ENCODE measurements at places on chromosomes 13 and 19.

- DNase-seq: no peak
Measured at GRCh38 chr19:37304884-37305255, 66.0 kb upstream of the ZNF527 start.

GRCh38 chr13:74306496-74306895 lies 172.3 kb upstream of the KLF12 start:
- DNase-seq: peak; percentile 68

DNA sequence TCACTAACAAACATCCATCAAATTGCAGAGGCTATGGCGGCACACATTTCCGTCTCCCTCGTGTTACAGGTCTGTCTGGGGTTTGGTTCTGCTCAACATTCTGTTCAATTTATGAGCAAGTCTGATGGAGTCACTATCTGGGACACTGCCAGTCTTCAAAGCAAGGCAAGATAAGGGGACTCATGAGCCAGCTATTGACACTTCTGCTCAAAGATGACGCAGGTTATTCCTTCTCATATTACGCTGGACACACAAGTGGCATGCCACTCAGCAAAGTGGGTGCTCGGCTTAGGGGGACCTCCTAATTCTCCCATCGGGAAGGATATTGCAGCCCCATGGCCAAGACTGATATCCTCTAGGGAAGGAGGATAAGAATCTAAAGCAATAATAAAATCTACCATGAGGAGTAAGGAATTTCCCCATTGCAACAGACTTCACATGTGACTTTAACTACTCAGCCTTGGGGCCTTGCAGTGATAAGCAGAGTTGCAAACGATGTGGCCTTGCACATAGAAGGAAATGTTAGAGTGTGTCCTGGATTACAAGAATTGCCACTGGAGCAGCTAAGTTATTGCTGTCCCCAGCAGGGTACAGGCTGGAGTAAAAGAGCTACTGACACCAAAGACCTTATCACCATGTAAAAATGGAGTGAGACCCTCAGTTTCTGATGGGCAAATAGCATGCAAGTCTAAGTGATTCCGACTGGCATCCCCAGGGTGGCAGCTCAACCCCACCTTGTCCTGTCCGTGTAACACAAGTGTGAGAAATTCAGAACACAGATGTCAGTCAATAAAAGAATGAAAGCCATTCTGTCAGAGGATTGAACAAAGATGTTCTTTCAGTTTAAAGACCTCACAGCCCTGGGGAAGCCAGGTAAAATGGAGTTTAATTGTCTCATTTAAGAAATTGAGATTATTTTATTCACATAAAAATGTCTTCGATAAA lies 306.1 kb downstream of the IRS2 start:
- DNase-seq: no peak

GRCh38 chr13:78608688-78609463 lies 5.5 kb upstream of the POU4F1 start:
- no peak for DNase-seq

DNA sequence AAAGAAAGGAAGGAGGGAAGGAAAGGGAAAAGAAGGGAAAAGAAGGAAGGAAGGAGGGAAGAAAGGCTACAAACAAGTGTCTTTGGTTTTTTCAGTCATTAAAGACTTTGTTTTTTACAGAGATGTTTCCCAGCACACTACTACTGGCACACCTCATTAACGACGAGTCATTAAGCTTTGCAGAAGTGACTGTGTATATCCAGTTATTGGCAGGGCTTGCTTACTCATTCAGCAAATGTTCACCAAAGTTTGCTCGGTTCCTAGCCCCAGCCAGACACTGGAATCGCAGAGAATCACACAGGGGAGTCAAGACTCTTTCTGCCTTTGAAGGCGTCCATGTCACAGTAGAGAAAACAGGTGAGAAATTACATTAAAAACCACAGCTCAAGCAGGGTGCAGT lies 4.3 kb downstream of the NLRP12 start:
- DNase-seq: no peak
